ENCODE measurements at places on chromosomes 1 and 21.

GRCh38 chr1:232984577-232985425 is 34.4 kb downstream of the NTPCR start:
- DNase-seq: no peak

DNA sequence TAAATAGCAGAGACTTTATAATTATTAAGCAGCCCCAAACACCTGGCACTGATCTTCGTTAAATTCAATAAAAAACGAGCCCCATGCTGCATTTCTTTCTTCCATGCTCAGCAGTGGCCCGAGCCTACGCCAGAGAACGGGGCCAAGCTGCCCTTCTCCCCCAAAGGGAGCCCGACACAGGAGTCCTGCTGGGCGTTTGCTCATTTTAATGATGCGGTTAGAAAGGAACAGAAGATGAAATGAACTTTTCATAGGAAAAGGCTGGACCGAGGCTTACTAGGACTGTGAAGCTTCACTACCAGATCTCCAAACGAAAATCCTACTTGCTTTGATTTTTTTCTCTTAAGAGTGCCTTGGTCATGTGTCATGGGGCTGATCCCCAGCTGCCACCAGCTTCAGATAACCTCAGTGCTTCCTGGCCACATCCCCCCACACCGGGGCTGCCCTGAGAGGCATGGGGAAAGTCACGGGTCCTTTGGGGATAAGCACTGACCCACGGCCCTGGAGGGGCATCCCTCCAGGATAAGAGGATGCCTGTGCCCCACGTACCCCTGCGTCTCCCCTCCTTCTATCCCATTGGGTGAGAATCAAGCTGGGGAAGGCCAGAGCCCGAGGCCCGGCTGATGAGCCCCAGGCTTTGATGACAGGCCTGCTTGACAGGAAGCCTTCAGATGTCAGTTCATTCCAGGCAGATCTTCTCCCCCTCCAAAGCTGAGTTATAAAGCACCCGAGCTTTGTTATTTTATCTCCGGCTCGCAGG is 34.2 kb downstream of the PGBD5 start:
- no peak for DNase-seq

- no peak for DNase-seq
Measured at GRCh38 chr1:178271471-178271870, 177.6 kb downstream of the RASAL2 start.

- DNase-seq: no peak
Measured at GRCh38 chr1:59428828-59429227, 131.9 kb downstream of the FGGY start.

DNA sequence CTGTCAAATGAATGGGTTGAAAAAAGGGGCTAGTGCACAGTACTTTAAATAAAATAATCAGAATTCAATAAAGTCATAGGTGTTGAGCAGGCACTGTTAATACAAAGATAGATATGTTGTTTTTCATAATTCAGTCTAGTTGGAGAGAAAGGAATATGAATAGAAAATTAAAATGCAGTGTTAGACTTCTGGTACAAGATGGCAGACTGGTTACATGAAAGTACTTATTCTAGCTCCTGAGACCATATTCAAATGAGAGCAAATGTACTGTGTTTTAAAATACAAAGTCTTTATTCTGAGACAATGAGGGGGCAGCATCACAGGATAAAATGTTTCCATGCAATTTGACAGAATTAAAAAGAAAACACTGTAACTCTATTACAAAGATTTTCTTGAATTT is 542.1 kb downstream of the COL11A1 start:
- no peak for DNase-seq
